Stimulated activated CD4-positive, alpha-beta T cell treated with anti-CD3 and anti-CD28 coated beads, Interleukin-4, amount 100 ng/mL, for 48 hours (primary cell): ENCODE measurements at places on chromosomes 5 and 9.

- no peak for DNase-seq
These were observed 37.8 kb downstream of the GRAMD2B start for GRCh38 chr5:126460977-126461376.

GRCh38 chr5:68140763-68141162, 74.8 kb upstream of the PIK3R1 start:
- no peak for DNase-seq

DNA sequence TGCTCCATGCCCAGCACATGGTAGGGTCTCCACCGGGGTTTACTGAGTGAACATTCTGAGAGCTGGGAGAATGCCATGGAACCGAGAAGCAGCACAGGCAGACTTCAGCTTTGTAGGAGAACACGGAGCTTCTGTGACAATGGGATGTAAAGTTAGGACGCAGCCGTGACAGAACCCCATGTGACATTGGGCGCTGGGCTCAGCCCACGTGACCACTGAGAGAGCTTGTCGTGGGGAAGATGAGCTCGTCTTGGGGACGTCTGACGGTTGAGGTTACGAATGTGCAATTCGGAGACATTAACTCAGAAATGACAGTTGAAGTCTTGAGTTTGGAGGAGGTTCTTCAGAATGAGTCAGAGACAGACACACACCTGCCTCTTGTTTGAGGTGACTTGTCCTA, 13.5 kb downstream of the SDHA start:
- no peak for DNase-seq

DNA sequence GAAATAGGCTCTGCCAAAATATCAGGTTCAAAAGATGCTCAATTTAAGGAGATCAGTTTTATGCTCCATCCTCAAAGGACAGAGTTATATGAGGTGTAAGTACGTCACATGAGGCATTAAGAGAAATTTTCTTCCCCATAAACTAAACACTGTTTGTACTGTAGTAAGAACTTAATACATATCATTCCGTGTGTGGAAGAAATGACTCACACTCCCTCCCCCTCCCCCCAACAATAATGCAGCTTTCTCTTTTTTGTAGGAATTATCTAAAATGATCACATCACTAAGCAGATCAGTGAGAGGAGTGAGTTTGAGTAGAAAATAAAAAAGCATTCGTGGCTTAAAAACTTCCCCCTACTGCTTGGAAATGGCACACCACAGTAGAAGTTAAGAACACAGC, 2.2 kb downstream of the CDH12 start:
- no peak for DNase-seq

DNA sequence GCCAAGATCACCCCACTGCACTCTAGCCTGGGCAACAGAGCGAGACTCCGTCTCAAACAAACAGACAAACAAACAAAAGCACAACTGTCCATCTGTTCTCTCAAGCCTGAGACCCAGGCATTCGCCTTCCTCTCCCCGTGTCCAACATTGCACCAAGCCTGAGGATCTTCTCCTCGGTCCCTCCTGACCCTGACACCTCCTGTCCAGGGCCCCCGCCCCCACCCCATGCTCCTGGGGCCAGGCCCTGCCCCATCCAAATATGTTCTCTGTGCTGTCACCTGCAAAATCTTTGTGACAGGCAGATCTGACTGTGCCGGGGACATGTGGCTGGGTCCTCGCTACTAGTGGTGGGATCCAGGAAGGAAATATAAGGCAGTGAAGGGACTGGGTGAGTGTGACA, 33.4 kb upstream of the UNC5A start:
- no peak for DNase-seq

DNA sequence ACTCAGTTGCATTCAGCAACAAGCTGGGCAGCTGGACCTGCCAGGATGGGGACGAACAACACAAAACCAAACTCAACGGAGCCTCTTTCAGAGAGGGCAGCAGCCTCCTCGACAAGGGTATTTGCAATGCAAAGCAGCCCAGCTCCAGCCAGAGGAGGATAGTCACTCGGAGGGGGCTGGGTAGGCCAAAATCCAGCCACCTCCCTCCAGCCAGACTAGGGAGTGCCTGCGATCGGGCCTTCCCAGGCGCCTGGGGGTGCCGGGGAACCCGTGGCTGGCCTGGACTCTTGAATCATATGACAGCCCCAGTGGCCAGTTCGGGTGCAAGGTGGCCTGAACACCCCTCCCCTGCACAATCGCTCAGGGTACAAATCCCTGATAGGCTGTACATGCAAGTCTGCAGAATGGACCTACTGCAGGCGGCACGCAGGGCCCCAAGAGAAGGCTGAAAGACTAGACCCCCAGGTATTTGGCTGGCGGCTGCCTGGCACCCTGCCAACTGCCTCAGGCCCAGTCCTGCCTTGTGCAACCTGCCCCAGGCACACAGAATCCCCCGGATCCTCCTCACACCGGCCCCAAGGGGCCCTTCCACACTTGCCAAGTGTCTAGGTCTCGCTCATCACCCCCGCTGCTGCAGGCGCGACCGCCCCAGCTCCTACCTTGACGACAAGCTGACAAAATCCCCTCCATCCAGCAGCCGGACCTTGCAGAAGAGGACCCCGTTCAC, 1.3 kb downstream of the EEIG1 start:
- DNase-seq: no peak

DNA sequence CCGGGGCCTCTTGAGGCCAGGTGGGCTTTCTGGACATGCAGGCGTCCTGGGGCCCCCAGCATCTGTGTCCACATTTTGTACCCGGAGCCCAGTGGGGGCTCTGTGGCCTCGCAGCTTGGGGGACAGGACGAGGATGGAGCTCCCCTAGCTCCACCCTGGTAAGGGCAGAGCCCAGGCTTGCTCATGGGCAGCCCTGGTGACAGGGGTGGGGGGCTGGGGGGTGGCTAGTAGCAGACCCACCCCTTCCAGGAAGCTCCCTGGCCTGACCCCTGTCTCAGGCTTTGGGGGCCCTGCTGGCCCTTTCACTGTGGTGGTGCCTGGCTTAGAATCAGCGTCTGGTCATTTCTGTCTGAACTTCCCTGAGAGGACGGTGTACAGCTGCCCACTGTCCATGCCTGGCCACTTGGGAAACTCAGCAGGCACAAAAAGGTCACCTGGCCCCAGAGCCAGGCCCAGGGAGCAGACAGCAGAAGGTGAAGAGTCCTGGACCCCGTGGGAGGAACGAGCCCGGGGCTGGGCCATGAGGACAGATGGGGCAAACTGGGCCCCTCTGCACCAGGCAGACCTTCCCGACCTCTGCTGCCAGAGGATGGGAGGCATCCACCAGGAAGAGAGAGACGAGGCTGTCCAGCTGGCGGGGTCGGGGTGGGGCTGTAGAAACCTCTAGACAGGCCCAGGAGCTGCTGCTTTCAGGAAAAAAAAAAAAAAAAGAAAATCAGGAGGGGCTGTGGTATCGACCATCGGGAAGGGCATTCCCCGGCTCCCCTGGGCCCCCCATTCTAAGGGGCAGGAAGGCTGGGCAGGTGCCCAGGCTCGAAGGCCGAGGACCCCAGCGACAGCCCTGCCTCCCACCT, 52.8 kb downstream of the EXD3 start:
- DNase-seq: no peak

GRCh38 chr5:124515497-124516245, 230.8 kb downstream of the ZNF608 start:
- DNase-seq: no peak

GRCh38 chr9:84146893-84147710, 166.5 kb downstream of the RMI1 start:
- DNase-seq: no peak

- no peak for DNase-seq
These were observed 250.2 kb downstream of the CYLC2 start for GRCh38 chr9:103245369-103245768.

DNA sequence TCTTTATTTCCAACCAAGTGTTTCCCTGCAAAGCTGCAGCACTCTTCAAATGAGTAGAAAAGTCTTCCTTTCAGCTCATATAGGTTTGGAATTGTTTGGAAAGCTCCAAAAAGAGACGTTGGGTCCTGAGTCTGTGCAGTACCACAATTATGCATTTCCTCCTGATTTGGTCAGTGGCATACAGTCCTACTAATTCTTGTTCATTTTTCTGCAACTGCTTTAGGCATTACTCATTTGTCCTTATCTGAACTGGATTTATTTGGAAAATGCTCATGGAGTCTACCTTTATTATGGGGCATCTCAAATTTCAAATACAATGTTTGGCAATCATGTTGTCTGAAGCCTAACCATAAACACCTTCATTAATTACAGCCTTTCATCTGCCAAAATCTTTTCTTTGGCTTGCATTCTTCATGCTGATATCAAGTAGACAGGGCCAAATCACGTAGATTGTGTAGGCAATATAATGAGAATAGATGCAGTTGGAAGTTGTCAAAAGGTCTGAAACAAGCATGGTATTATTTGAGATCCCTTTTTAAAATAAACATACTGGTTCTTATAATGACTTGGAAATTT, 232.8 kb downstream of the TLE1 start:
- DNase-seq: no peak

DNA sequence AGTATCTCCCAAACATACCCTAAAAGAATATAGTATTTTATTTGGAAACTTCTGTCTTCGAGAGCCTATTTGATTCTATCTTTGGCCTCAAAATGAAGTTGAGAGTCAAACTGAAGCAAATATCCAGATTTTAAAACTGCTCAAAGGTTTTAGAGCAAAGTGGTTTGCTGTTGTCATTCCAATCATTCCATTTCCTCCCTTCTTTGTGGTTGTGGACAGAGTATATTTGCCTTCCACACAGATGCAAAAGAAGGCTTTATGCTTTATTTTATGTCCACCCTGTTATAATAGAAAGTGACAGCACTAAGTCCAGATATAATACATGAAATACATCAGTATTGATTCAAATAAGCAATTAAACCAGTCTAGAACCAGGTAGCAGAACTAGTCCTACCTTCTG, 12.4 kb downstream of the GZMK start:
- DNase-seq: no peak

DNA sequence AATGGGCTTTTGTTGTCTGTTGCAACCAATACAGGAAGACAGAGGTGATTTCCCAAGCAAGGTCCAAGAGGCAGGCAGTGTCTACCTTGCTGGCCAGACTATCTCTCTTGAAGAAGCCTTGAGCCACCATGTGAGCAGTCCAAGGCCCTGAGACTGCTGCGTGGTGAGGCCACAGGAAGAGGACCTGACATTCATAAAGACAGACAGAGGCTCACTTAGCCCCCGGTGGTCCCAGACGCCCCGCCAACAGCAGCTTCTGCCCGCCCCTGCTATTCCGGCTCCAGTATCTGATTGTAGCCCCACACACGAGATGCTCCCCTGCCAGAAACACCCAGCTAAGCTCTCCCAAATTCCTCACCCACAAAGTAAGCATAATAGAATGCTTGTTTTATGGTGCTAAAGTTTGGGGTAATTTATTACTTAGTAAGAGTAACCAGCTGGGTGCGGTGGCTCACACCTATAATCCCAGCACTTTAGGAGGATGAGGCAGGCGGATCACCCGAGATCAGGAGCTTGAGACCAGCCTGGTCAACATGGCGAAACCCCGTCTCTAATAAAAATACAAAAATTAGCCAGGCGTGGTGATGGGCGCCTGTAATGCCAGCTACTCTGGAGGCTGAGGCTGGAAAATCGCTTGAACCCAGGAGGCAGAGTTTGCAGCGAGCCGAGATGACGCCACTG, 22.8 kb upstream of the FUBP3 start:
- no peak for DNase-seq

GRCh38 chr5:50415912-50416311, 25.2 kb downstream of the EMB start:
- no peak for DNase-seq

DNA sequence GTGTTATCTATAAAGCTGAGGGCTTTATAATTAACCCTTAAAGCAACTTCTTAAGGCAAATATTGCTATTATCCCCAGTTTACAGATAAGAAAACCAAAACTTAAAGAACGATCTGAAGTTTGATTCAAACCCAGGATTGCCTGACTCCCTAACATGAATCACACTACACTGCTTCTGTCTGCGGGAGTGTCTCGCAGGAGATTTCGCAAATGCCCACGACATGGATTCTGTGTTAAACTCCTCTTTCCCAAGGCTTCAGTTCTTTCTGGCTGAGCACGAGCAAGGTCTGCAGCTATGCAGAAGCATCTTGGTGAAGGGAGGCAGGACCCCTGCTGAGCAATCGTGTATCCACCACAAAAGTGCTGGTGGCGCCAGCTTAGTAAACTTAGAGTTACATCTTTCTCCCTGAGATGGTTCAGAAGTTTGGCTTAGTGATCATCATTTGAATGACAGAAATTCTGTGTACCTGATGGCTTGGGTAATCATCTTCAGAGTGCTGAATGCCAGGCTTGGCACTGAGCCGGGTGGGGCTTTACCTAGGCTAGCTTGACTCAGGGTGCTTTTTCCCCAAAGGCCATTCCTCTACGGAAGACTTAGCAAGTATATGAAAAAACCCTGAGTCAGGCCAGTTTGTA, 81.4 kb upstream of the PIK3R1 start:
- no peak for DNase-seq

- DNase-seq: no peak
These were observed 406.6 kb upstream of the MEF2C start for GRCh38 chr5:89289604-89290003.

- no peak for DNase-seq
These were observed 35.6 kb downstream of the GPBP1 start for GRCh38 chr5:57209316-57210040.

GRCh38 chr5:8769631-8770030, 776.2 kb downstream of the SEMA5A start:
- DNase-seq: no peak

DNA sequence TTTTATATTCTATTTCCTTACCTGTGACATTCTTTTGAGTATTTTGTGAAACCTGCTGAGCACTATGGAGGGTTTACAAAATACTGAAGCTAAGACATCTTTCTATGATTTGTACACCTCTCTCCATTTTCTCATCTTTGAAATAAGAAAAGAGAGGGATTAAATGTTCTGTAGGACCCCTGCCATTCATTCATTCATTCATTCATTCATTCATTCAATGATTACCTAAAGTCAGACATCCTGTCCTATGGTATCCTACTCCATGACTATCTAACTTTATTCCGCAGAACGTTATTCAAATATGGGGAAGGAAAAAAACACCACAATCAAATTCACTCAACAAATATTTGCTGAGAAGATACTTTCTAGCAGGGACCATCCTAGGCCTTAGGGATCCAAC, 51.4 kb downstream of the AP3B1 start:
- DNase-seq: no peak

- DNase-seq: no peak
These were observed 75.5 kb downstream of the LMX1B start for GRCh38 chr9:126689027-126689825.
